COLO829 (cell line): ENCODE measurements at places on chromosomes 11 and 22.

DNA sequence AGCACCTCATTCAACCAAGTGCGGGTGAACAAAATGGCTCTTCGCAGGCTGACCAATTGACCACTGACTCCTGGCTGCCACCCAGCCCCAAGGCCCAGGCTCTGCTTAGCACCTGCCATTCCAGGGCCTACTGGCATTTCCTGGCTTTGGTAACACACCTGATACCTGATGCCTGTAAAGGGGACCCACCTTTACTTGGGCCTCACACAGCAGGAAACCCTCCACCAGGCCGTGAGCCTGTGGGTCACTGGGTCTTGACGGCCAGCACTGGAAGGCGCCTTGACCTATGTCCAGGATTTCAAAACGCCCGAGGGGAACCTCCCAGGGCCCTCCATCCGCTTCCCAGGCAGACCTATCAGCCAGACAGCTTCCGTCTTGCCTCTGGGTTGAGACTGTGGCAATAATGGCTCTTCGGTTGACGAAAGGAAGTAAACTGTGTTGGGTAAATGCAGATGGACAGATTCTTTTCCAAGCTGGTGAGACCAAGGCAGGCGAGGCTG is 16.8 kb upstream of the TMEM184B start:
- DNase-seq: no peak

- peak; percentile 77 for DNase-seq
Observed at GRCh38 chr22:23178512-23179254, 1.6 kb upstream of the BCR start.

DNA sequence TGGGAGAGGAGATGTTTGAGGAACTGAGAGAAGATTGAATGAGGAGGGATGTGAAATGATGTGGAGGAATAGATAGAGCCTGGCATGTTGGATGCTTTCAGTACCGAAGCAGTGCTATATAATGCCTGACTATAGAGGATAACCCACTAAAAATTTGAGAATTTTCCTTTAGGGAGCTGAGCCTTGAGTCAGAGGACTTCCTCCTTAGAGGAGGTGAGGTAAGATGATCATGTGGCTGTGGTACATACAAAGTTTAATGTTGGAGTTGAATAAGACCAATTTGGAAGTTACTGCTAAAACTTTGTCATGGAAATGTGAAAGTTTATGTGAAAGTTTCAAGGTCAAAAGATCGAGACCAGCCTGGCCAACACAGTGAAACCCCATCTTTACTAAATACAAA is 66.9 kb downstream of the YAP1 start:
- no peak for DNase-seq

DNA sequence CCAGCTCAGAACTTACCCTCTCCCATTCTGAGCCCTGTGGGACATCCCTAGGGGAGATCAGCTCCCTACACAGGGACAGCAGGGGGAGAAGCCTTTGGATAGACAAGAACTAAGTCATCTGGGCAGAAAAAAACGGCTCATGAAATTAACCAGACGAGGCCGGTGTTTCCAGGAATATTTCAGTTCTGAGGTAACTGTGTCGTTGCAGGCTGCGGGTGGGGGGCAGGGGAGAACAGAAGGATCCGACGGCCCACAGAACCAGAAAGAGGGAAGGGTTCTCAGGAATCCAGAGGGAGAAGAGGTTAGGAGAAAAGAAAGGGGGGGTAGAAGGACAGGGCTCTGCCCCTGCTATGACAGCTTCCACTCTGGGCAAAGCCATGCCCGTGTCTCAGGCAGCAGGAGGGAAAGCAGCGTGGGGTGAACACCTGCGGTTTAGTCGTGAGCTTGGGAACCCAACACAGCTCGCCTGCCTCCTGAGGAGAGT is 3.6 kb downstream of the CLCF1 start:
- DNase-seq: no peak

DNA sequence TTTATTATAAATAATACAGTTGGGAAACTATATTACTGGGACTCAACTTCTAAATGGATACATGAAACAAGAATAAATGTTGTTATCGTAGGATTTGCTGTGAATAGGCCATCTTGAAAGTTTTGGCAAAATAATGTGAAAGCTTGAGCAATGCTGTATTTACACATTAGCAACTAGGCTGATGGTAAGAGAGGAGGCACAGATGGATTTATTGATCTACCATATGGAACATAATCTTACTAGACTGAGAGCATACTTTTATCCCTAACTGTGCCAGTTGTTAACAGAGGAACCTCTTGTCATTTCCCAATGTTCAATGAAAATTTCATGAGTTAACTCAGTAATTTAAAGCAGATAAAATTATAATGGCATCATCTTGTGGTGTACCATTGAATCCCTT is 22.8 kb downstream of the APIP start:
- DNase-seq: no peak

GRCh38 chr11:113874581-113875233 is 665 bp downstream of the USP28 start:
- no peak for DNase-seq

DNA sequence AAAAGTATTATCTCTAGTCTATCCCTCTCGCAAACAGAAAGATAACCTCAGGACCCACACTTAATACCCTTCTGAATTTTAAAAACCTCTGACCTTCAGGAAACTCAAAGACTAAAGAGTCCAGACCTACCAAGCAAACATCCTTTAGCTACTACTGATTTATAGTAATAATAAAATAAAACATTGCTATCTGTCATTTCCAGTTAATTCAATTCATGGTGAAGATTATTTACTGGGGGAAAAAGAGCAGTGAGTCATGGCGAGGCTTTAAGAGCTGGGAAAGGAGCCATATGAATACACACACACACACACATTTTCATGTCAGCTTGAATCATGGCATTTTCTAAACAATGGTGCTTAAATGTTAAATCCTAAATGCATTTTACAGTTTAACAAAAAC is 87.1 kb downstream of the FAM76B start:
- DNase-seq: peak; percentile 78

DNA sequence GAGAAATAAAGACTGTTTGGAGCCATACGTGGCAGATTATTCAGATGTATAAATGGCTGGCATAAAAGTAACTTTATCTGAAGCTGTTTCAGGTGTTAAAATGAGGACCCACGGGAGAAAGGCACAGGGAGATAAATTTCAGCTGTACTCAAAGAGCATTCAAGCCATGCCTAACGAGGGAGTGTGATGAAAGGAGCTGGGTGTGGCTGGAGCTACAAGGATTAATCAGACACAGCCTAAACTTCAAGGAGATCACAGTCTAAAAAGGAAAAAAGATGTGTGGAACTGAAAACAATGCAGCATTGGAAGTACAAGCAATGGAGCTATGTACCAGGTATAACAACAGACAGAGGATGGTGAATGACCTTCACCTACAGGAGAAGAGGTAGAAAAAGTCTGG is 120.8 kb upstream of the APOA1 start:
- no peak for DNase-seq

- no peak for DNase-seq
Observed at GRCh38 chr11:107608809-107609208, 17.9 kb downstream of the ELMOD1 start.

GRCh38 chr11:77090373-77091111 is 12.1 kb upstream of the OMP start:
- no peak for DNase-seq

- DNase-seq: no peak
Observed at GRCh38 chr11:13343067-13343466, 65.5 kb downstream of the BMAL1 start.

GRCh38 chr11:77086521-77087472 is 15.8 kb upstream of the OMP start:
- peak; percentile 82 for DNase-seq

DNA sequence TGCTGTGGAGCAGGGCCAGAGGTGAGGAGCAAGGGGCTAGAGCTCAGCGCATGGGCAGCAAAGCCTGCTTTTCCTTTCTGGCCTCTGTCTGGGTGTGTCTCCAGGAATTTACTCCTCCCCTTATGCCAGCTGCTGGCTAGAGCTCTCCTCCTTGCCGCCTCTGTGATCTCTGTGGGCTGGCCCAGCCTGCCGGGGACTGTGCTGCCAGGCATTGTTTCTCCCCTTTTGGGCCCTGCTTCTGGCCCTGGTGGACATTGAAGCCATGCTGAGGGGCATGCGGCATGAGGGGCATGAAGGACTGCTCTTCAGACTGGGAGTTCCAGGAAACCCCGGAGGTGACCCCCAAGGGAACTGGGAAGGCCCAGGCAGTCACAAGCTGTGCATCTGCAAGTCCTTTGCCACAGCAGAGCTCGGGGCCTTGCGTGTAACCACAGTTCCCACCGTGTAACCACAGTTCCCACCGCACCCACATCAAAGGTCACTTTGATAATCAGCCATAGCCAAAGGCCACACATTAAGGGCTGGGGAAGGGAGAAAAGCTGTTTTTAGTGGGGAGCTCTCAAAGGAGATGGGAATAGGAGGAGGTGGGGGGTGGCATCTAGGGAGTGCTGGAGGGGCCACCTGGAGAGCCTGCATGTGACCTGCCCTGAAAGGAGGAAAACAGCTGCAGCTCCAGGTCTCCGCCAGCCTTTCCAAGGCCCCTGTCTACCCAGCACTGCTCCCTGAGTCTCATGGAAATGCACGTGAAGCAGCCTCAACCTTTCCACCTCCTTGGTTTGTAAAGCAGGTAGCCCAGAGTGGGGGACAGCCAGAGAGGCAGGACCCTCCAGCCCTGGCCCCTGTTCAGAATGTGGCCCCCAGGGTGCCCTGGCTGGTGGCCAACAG is 62.3 kb downstream of the PPFIBP2 start:
- DNase-seq: no peak

DNA sequence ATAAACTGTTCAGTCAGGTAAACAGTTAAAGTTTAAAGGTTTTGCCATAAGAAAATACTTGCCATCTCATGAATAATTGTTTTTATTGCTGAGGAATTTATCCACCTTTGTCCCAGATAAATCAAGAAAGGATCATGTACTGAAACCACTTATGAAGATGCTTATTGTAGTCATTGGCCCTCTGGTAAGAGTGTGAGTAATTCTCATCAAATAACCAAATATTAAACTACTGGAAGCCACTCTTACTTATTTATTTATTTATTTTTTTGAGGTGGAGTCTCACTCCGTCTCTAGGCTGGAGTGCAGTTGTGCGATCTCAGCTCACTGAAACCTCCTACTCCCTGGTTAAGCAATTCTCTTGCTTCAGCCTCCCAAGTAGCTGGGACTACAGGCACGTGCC is 35.1 kb downstream of the TMEM135 start:
- no peak for DNase-seq

GRCh38 chr11:114180301-114181055 is 115.7 kb upstream of the NNMT start:
- DNase-seq: no peak

DNA sequence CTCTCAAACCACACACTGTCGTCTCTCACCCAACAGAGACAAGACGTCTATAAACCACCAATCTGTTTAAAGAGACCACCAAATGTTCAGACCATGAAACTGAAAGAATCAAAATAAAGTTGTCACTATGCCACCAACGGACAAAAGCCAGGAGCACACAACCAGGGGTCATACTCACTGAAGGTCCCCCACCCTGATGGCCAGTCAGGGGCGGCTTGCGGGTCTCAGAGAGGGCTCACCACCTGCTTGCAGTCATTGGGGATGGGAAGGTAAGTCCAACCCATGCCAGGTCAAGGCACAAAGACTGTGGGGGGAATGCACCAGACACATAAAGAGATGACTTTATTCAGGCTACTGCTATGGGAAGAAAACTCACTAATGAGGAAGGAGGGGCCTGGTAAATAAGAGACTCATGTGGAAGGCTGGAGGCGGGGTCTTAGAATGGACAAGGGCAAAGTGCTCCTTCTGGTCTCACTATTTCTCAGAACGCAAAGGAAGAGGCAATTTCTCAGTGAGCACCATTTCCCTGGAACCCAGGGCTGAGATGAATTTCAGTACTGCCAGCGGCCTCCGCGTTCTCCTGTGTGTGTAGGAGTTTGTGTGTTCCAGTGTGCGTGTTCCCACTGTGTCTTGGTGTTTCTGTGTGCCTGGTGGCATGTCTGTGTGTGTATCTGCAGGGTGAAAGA is 17.3 kb downstream of the SCARF2 start:
- DNase-seq: no peak

GRCh38 chr11:12421386-12421785 is 44.0 kb downstream of the PARVA start:
- DNase-seq: no peak

GRCh38 chr11:84899134-84899533 is 728.0 kb downstream of the DLG2 start:
- no peak for DNase-seq

DNA sequence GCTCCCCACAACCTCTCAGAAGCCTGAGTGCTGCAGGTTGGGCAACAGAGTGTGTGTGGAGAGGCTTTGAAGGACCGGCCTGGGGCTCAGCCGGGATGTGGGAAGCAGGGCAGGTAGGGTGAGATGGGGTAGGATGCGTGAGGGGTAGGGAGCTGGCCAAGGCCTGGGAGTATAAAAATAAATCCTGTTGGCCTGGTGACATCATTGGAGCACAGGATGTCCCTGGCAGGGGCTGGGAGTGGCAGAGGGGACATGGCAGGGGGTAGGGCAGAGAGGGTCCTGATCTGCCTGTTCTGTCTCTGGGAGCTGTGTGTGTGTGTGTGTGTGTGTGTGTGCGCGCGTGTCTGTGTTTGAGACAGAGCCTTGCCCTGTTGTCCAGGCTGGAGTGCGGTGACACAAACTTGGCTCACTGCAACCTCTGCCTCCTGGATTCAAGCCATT is 28.6 kb downstream of the TEF start:
- no peak for DNase-seq

GRCh38 chr22:22355096-22355834 is 110.7 kb downstream of the VPREB1 start:
- DNase-seq: no peak

DNA sequence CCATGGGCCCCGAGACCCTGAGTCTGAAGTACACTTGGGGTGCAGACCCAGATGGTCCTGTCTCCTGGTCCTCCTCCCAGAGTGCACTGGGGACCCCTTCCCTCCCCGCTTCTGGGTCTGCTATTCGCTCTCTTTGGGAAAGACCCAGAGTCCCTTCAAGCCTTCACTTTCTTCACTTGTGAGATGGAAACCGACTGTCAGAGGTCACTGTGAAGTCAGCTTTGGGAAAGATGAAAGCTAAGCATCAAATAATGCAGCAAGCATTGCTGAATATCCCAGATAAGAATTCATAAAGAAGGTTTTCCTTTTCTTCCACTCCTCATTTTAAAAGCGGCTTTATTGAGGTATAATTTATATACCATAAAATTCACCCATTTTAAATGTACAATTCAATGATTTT is 105.0 kb upstream of the CSNK2A3 start:
- no peak for DNase-seq

DNA sequence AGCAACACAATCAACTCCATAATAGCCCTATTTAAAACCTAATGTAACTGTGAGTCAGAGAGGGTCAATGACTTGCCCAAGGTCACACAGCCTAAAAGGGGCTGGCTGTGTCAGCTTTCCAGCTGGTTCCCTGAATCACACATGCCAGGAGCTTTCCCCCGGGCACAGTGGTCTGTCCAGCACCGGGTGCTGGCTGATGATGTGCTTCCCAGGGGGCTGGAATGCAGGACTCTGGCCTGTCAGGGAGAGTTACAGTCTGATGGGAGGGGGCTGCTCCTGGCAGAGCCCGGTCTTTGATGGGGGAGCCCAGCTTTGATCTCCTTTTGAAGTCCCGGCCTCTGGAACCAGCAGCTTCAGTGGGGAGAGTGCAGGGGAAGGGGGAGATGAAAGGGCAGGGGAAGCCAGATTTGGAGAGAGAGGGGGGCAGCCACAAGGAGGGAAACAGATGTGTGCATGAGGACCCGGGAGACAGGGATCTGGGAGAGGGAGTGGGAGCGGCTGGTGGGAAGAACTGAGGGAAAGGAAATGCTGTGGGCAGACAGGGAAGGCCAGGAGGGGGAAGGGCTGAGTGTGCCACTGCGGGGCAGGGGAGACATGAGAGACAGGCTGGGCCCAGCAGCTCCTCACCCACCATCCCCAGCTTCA is 102.7 kb downstream of the NECTIN1 start:
- DNase-seq: no peak
